ENCODE measurements at places on chromosomes 4 and X.
A peak's percentile ranks its signal among the peaks of the same experiment; 100 is the strongest.

DNA sequence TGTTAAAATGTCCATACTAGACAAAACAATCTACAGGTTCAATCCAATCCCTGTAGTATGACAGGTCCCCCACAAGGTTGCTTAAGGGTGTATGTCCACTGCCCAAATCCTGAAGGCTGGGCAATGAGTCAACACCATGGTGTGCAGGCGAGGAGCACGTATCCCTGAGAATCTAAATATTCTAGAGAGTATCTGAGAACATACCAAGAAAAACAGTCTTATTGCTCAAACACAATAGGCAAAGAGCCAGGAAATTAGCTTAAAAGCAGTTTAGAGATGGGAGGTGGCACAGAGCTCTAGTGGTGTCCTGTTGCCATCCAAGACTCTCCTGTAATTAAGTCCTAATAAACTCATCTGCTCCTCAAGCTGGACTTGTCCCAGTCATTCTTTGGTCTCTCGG is 37.0 kb downstream of the RCHY1 start:
- DNase-seq = no peak

GRCh38 chr4:185011408-185011807 is 6.9 kb upstream of the HELT start:
- DNase-seq = no peak

- DNase-seq = no peak
Measured at GRCh38 chrX:38275615-38276014, 51.7 kb downstream of the RPGR start.

GRCh38 chr4:126526335-126526734 is 1106.4 kb upstream of the INTU start:
- DNase-seq = no peak

- DNase-seq = no peak
Measured at GRCh38 chr4:169098054-169098497, 88.0 kb upstream of the CBR4 start.

DNA sequence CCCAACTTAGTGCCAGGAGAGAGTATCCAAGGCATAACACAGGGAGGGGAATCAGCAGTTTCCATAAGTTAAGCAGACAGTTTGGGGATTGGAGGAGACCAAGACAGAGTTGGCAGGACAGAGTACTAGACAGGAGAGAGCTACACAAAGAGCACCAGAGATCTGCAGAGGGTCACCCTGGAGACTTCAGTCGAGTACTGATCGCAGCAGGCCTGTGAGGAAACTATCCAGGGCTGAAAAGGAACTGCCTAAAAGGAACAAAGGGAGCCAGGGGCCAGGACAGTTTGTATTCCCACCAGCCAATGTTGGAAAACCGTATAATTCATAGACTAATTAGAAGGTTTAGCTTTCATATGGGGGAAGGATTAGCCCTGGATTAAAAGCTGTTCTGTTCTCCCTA is 80.6 kb upstream of the ENPP6 start:
- no peak for DNase-seq

- no peak for DNase-seq
Measured at GRCh38 chr4:102139932-102140331, 205.3 kb downstream of the SLC39A8 start.

DNA sequence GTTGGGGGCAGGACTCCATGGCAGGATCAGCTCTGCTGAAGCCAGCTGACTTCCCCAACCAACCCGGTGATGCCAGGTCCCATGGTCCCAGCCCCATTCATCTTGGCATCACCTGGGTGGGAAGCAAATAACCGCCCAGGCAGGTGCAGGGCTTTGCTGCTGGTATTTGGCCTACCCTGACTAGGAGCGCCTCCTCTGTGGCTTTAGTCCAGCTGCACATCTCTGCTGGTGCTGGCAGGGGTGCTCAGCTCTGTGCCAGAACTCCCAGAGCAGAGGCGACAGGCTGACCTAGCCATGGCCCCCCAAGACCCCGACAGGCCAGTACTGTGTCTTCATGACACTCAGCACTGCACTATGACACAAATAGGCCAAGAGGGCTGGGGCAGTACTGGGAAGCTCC is 64.4 kb downstream of the STARD8 start:
- DNase-seq = no peak

GRCh38 chr4:146522869-146523205 is 1.1 kb upstream of the SLC10A7 start:
- DNase-seq = peak; percentile 25

DNA sequence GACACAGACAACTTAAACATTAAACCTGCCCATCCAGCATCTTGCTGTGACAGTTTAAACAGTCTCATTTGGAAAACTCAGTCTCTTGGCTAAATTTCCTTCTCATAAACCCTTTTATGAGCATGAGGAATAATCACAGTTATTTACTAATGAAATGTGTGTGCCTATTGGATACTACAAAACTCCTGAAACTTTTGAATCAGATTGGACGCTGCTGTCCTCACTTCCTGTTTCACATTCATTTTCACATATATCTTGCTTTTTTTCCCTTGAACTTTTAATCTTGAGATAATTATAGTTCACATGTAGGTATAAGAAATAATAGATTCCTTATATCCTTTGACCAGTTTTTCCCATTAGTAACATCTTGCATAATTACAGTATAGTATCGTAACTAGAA is 111.7 kb downstream of the CDKL5 start:
- DNase-seq = no peak

DNA sequence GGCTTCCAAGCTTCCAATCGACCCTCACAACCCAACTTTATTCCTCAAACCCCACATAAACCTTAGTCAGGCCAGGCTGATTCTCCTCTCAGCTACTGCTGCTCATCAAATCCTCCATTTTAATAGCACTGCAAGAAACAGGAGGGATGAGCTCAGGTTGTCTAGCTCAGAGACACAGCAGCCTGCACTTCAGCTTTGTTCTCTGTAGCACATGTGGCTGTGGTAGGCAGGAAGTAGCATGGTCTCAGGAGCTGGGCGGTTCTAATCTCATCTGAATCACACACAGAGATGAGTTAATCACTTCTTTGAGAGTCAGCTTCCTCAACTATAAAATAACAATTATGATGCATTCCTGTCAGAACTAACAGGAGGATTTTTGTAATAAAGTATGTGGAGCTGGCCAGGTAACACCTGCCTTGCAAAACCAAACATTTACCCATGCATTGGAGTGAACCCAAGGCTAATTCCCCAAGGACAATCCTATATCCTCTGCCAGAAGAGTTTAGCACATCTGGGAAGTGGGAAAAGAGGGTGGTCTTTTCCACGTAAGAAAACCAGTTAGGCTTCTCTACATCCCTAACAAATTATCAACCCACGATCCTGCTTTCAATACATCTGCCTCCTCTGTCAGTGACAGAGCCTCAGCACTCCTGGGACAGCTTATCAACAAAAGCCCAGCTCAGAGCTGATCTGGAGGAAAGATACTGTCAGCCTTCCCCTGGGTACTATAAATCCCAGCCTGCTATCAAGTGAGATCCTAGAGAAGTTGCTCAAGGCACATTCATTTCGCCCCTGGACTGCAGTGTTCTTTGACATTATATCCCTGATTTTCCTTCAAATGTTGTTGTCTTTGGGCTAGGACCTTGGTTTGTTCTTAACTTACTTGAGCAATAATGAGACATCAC is 32.8 kb downstream of the ELOVL6 start:
- DNase-seq = no peak

- no peak for DNase-seq
Measured at GRCh38 chrX:41335198-41335957, 1.4 kb downstream of the DDX3X start.

GRCh38 chrX:130916636-130917422 is 13.8 kb upstream of the ENOX2 start:
- no peak for DNase-seq

- no peak for DNase-seq
Measured at GRCh38 chr4:64399313-64400109, 9.7 kb downstream of the TECRL start.

- no peak for DNase-seq
Measured at GRCh38 chr4:187940299-187940698, 55.3 kb upstream of the ZFP42 start.

GRCh38 chr4:73036123-73036522 is 33.4 kb downstream of the COX18 start:
- DNase-seq = no peak

DNA sequence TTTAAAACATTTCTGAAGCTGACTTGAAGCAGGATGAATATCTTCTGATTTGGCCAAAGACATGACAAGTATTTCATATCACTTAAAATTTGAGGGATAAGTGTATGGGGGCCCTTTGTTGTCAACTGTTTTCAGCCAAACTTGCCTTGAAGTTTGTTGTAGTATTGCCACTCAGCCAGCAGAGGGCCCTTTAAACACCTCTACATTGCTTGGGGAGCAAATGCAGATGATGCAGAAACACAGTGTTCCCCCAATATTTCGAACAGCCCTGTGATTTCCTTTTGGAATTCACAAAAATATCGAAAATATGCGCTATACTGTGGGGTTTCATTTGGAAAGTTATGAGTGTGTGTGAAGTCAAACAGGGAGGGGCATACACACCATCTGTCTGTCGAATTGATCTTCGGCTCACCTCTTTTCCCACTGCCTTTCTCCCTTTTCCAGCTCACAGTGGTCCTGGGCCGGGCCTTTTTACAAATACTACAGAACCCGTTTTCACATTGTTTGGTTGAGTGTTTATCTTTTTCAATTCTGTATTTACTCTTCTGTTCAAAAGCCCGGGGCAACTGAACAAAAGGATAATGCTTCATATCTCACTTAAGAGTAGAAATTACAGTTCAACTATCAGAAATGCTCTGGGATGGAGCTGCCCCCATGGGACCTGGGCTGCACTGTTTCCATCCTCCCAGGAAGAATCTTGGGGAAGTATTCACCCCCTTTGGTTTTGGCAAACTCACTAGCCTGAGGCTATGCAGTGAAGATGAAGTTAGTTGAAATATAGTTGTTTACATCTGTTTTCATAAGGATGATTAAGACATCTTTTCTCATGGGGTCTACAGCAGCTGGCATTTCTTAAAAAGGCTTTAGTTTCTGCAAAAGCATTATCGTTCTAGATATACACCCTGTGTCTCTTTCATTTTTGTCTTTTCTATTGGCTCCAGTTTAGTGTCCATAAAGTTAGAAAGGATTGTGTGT is 137.6 kb downstream of the EGF start:
- peak; percentile 11 for DNase-seq

DNA sequence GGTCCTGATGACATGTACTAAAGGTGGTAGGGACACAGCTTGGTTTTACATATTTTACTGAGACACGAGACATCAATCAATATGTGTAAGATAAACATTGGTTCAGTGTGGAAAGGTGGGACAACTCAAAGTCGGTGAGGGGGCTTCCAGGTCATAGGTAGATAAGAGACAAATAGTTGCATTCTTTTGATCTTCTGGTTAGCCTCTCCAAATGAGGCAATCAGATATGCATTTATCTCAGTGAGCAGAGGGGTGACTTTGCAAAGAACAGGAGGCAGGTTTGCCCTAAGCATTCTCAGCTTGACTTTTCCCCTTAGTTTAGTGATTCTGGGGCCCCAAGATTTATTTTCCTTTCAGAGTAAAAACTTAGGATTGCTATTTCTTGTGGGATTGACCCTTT is 706.9 kb downstream of the GLUD2 start:
- DNase-seq = no peak

DNA sequence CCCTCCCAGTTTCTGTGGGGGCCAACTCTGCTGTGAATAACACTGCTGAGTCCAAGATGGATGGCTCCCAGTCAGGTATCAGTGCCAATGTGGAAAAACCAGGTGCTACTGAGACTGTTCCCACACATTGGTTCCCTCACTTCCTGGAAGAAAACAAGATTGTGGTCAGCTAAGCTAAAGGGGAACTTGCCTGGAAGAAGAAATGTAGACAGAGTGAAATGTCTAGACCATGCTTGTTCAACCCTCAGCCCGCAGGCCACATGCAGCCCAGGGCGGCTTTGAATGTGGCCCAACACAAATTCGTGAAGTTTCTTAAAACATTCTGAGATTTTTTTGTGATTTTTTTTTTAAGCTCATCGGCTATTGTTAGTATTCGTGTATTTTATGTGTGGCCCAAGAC is 28.6 kb upstream of the UTP14A start:
- DNase-seq = no peak

Measured in anterior cingulate cortex (tissue), 58 donors.